ENCODE measurements at places on chromosomes 5 and 9.

- DNase-seq = no peak
These were observed 441.8 kb upstream of the CCNG1 start for GRCh38 chr5:162995568-162995967.

- no peak for DNase-seq
These were observed 127.3 kb upstream of the BOD1 start for GRCh38 chr5:173743641-173744343.

DNA sequence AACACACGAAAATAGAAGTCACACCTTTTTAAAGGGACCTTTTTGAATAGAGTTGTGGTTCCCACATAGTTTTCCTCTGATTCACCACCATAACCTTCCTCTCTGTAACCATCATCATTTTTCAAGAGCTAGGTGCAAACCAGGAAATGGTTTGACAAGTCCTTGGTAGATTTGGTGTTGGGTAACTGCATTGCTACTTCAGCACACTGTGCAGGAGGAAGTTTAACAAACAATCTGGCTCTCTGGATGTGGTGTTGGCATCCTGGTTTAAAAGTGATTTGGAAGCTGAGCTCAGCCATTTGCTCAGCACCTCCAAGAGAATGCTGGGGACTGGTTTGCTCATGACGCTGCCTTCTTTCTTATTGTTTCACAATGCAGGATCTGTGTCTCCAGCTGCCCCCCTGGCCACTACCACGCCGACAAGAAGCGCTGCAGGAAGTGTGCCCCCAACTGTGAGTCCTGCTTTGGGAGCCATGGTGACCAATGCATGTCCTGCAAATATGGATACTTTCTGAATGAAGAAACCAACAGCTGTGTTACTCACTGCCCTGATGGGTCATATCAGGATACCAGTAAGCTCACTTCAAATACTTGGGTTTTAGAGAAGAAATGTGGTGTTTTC is 213.1 kb downstream of the RFK start:
- peak; percentile 30 for DNase-seq

- DNase-seq = no peak
These were observed 111.3 kb upstream of the GNA14 start for GRCh38 chr9:77759391-77759790.

GRCh38 chr9:128011071-128011817 is 30.5 kb upstream of the EEIG1 start:
- DNase-seq = no peak

DNA sequence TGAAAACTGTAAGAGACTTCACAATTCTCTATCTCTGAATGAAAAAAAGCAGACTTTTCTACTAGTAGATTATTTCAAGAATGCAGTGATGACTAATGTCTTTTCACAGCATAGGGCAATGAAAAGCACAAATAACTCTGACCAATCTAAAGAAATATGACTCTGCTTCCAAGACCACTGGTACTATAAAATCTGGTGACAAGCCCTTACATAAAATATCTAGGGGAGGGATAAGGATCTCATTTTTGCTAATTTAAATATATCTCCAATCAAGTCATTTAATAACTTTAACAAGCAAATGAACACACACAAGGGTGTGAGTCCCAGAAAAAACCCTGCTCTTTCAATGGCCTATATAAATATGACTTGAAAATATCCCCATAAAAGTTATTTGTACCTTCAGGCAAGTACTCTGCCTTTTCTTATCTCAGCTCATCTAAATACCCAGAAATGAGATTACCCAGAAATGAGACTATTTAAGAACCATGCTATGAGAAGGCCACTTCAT is 105.2 kb downstream of the GNAQ start:
- peak; percentile 81 for DNase-seq

GRCh38 chr5:175693741-175694140 is 35.9 kb downstream of the HRH2 start:
- no peak for DNase-seq

DNA sequence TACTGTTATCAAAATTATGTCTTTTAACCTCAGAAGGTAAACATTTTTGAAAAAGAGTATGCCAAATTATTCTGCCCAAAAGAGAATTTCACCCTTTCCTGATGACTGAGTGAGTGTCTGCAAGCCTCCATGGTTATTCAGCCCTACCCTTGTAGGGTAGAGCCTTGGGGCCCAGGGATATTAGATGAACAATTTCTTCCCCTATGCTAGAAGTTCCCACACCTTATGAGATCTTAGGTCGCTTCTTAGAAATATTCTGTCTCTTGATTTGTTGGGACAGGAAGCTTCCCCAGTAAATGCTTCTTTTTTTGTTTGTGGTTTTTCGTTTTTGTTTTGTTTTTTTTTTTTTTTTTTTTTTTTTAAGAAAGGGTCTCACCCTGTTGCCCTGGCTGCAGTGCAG is 3.1 kb downstream of the CRB2 start:
- DNase-seq = no peak

Measured in fibroblast of villous mesenchyme (primary cell).